ENCODE measurements at places on chromosomes 16 and 17.
A peak's percentile ranks its signal among the peaks of the same experiment; 100 is the strongest.

GRCh38 chr17:28860363-28860808 lies 5.6 kb downstream of the ERAL1 start:
- DNase-seq, result no peak

DNA sequence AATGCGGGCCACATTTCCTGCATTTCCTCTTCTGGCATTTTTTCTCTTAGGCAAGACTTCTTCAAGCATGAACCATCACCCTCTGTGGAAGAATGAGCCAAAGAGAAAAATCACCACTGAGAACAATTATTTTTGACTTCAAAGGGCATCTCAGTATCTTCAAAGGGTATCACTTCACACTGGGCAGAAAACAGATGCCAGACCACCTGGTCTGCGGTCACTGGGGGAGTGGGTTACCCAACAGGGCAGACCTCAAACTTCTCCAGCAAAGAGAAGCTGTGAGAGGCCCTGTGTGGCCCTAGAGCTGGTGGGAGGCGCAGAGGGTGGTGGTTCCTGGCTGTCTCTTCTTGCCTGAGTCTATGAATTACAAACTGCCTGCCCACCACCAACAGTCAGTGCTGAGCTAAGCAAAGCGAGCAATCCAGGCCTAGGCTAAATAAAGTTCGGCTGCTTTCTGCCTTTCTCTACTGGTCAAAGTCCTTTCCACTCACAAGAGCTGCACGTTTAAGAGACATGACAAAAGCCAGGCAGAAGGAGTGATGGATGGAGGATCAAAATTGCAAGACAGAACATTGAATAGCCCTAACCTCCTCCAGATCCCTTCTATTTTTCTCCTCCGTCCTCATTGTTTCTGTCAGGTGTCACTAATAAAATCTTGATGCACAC lies 602.7 kb upstream of the CDH5 start:
- no peak for DNase-seq

GRCh38 chr17:73593249-73593965 lies 50.8 kb downstream of the SDK2 start:
- no peak for DNase-seq

- no peak for DNase-seq
Measured at GRCh38 chr17:50573866-50574611, 13.5 kb downstream of the CACNA1G start.

GRCh38 chr17:1412185-1413110 lies 12.4 kb upstream of the YWHAE start:
- no peak for DNase-seq

- peak; percentile 49 for DNase-seq
Measured at GRCh38 chr17:30095507-30096244, 20.9 kb upstream of the NSRP1 start.

- DNase-seq, result no peak
Measured at GRCh38 chr16:56350491-56351405, 74.6 kb downstream of the AMFR start.

GRCh38 chr16:67164599-67165061 lies at the start of gene HSF4:
TSS of gene HSF4 (plus strand) at chr16:67164745. CDS start at chr16:67164812, 67 bp downstream.
- no peak for DNase-seq

- DNase-seq, result no peak
Measured at GRCh38 chr17:77291591-77292386, 151.0 kb downstream of the SEC14L1 start.

DNA sequence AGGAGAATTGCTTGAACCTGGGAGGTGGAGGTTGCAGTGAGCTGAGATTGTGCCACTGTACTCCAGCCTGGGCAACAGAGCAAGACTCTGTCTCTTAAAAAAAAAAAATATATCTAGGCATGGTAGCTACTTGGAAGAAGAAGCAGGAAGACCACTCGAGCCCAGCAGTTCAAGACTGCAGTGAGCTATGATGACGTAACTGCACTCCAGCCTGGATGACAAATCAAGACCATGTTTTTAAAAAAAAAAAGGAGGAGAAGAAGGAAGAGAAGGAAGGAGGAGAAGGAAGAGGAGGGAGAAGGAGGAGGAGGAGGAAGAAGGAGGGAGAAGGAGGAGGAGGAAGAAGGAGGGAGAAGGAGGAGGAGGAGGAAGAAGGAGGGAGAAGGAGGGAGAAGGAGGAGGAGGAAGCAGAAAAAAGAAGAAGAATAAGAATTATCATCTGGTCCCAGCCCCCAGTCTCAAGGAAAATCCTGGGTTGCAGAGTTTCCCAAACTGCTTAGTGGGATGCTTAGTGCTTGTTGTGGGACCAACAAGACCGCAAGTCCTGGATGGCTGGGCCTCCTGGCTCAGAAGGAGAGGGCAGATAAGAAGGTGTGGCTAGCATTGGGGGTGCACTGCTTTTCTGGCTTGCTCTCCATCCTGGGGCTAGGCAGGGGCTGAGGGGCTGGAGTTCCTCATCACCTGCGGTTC lies 3.7 kb upstream of the DRC7 start:
- DNase-seq, result no peak

GRCh38 chr16:78624366-78624765 lies 524.9 kb downstream of the WWOX start:
- DNase-seq, result no peak
